Activated naive CD4-positive, alpha-beta T cell treated with anti-CD3 and anti-CD28 coated beads, Interleukin-2, amount 50 U/mL, for 16 hours (primary cell): ENCODE measurements at places on chromosomes 7 and 10.

- DNase-seq: no peak
These were observed 264.5 kb downstream of the PLXNA4 start for GRCh38 chr7:132311733-132312132.

GRCh38 chr10:990808-991207 is 2.6 kb downstream of the GTPBP4 start:
- DNase-seq: no peak

DNA sequence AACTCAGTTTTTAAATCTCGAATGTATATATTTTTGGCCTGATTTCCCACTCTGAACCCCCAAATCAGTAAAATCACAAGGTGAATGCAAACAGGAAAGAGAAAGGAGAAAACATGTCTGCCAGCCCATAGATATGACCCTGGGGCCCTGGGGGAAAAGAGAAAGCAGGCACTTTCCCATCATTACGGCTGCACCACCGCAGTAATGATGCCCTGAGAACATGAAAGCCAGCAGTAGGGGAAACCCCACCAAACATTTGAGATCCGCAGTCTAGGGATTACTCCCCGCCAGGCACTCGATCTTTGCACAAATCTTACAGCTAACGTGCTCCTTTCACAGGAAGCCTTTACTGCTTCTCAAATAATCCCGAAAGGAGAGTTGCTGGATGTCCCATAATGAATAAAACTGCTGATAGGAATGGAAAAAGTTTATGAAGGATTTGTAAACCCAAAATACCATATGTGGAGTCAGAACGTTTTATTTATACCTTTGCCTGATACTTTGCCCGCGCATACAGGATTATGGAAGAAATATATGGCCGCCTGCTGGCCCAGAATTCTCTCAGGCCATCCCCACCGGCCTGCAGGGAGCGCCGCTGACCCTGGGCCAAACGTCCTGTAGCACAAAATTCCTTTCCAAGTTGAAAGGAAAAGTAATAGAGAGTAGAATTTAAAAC is 180.0 kb upstream of the INHBA start:
- no peak for DNase-seq

DNA sequence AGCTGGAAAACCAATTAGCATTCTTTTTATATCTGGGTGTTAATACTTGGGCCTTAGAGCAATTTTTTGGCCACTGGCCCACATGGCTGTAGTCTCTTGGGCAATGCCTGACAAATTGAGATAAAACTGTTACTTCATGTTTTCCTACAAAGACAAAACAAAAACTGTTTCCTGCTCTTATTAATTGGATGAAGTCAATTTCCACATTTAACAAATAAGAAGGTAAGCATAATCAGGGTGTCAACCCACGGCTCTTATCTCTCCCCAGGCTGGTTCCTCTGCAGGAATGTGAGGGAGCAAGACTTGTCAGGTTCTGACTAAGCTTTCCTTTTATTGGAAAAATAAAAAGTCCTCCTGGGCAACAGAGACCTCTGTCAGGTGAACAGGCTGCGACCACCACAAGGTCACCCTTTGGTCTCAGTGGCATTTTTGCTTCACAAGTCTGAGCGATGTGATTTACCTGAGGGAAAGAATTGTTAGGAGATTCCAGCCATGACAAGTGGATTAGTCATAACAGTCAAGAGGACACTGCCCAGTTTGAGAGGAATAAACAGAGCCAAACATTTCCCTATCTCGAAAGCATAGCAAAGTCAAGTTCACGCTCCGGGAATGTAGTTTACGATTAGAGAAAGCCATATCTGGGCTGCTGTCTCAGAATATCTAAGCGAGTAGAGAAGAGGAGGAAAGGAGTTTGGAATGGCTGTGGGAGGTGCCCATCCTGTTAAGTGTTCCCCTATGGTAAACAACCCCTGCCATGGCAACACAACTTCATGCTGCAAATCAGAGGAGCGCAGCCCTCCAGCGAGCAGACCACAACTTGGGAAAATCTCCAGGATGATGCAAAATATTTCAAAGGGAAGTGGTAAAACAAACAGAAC is 144.4 kb downstream of the TES start:
- no peak for DNase-seq

- no peak for DNase-seq
These were observed 37.7 kb downstream of the CFAP58 start for GRCh38 chr10:104391150-104391968.

GRCh38 chr10:36313142-36313541 is 671.0 kb upstream of the FZD8 start:
- no peak for DNase-seq

GRCh38 chr7:24910551-24911212 is 69.3 kb downstream of the OSBPL3 start:
- no peak for DNase-seq

DNA sequence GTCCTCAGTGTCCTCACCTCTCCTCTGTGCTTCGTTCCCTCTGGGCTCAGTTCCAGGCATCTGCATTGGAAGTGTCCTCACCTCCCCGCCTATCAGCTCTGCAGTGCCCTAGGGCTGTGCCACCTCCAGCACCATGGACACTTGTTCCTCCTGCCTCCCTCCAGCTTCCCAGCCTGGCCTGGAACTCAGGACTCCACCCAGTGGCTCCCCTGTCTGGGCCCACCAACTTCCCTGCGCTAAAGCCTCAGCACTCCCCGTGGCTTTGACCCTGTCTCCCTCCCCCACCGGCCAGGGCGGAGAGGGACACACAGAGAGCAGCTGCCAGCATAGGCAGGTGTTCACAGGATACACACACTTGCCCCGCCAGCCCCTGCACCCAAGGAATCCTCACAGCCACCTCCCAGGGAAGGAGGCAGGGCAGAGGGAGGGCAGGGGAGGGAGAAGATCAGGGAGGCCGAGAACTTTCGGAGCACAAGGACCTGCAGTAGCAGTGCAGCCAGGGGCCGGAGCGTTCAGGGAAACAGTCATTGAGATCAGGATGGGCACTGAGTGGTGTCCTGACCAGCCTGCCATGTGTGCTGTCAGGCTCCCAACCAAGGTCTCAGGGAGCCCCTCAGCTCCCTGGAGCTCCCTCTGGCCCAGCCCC is 31.3 kb downstream of the ANXA8 start:
- no peak for DNase-seq

GRCh38 chr10:72058989-72059842 is 29.1 kb downstream of the SPOCK2 start:
- peak; percentile 52 for DNase-seq

DNA sequence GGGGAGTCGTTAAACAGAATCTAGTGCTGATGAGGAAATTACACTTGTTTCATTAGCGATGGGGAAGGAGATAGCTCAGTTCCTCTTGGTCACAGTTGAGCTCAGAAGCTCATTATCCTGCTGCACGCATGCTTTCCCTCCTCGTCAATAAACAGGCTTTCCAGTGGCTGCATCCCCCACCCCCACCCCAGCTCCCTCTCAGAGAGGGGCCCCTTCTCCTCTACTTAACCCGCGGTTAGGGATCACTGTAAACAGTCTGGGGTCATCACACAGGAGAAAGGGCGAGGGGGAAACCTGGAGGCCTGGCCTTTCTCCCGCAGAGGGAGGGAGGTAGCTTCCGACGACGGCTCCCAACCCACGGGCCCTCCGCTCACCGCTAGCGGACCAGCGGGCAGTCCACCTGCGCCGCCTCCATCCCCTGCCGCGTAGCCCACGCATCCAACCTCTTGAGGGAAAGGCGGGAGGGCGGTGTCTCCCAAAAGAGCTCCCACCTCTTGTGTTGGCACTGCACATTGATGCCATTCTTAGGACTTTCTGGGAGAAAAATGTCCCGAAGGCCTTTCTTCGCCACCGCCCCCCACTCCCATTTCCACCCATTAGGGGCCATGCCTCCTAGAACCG is 80.8 kb downstream of the PAX2 start:
- no peak for DNase-seq

GRCh38 chr7:120987280-120987679 is 1.2 kb upstream of the CPED1 start:
- DNase-seq: no peak

DNA sequence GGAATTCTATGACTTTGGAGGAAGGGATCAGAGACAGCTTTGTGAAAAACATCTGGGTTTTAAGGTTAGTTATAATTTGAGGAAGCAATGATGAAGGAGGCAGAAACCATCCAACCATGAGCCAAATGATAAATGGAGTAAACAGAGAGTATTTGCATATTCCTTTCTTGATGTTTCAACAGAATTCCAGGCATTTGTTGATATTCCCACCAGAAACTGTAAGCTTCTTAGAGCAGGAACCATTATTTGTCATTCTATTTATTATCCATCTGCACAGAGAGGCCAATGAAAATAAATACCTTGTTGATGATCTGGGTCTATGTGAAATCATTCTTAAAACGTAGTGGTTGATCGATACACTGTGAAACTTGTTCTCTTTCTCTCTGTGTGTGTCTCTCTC is 715.3 kb downstream of the INHBA start:
- no peak for DNase-seq

DNA sequence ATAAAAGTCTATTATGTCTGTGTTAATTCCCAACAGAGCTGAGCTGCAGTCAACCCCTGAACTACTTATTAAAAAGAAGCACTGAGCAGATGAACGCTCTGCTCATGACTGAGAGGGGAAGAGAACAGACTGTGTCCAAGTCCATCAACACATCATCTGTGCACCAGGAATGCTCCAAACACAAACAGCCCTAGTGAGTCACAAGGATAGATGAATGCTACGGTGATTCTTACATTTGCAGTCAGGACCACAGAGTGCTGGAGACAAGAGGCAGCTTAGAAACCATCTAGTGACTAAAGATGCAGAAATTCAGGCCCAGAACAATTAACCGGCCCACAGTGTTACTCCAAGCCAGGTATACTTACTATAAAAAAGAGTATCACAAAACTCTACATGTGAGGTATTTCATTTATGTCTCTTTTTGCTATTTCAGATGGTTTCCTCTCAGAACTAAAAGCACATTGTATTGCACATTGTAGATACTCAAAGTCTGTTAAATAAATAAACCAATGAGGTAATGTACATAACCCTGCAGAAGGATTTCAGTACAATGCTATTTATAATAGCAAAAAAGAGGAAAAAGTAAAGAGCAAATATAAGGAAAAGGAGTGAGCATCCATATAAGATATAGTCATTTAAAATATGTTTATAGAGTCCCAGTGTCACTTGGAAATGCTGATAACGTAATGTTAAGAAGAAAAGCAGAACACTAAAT is 159.2 kb downstream of the KCNMA1 start:
- DNase-seq: no peak

DNA sequence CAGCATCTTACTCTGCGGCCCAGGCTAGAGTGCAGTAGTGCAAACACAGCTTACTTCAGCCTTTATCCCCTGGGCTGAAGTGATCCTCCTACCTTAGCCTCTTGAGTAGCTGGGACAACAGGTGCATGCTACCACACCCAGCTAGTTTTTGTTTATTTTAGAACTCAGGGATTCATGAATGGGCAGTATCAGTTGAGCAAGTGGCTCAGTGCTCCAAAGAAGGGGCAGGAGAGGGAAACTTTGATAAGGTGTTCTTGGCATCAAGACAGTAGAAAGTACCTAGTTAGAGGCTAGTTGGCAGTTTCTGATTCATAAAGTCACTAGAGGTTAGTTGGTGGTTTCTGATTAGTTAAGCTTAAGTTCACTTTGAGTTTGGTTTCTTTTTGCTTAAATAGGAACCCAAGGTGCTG is 18.4 kb downstream of the TRIM24 start:
- no peak for DNase-seq

GRCh38 chr10:111498560-111498959 is 421.7 kb downstream of the ADRA2A start:
- DNase-seq: no peak

GRCh38 chr10:6024334-6024682 is 37.9 kb downstream of the IL2RA start:
- DNase-seq: no peak

- DNase-seq: no peak
These were observed 33.6 kb downstream of the WAC start for GRCh38 chr10:28566458-28567015.

DNA sequence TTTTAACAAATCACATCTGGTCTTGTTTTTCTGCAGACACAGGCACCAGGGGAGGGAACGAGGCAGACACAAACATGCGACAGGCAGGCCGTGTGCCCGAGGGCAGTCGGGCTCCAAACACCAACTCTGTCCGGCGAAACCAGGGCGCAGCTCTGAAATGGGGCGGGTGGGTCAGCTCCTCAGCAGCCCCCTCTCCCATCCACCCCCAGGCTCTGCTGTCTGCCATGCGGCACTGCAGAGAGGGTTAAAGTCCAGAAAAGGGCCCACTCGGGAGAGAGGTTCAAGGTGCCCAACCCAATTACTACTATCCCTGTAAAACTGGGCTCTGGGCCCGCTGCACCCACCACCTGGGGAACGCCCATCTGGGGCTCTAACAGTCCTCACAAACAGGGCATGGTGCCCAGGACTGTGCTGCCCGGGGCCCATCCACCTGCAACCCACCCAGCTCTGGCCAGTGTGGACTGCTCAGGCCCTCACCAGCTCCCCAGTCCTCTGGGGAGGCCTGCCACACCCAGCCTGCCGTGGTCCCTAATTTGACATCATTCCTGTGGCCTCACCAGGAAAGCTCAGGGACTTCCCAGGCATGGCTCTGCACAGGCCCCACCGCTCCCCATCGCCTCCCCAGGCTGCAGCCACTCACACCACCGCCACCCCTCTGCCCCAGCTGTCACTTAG is 18.7 kb downstream of the YKT6 start:
- no peak for DNase-seq

DNA sequence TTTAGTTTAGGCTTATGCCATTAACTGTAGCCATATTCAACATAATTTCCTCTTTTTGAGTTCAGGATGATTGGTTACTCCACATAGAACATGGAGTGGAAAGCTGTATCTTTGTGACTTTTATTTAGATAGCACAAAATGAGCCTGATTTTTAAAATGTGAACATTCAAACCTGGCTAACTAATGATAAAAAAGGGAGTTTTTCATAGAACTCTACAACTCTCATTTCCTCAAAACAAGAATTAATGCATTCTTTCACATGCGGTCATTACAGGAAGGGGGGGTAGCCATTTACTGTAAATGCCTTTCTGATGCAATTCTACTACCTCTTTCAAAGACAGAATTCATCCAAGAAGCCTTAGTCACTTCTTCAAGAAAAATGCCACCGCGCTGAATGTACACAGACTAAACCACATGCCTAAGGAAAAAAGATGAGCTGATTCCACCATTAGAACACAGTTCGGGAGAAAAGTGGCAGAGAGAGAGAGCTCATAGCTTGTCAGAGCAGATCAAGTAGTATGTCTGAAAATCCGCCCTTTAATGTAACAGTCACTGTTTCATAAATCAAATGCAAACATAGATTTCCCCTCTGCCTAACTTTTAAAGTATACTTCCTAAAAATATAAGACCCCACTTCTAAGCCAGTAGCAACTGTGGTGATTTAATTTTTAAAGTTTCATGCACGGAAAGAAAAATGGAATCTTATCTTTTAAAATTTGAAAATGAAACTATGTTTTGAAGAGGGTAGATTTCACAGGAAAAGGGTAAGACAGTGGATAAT is 226.4 kb upstream of the KLF14 start:
- peak; percentile 49 for DNase-seq

DNA sequence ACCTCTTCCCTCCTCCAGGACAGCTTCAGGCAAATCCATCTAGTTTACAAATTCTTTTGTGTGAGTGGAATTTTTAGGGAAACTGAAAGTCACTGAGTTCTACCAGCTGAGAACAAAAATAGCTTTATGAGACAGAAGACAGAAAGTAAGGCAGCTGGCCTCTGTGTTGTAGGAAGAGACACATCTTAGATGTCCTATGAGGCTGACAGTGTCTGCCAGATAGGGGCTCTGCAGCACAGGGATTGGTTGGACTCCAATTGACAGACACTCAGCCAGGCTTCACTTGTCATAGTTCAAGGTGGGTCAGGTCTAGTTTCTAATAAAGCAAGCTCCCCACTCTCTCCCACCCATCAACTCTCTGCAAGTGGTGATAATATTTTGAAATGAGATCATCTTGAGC is 574.9 kb downstream of the CCSER2 start:
- DNase-seq: no peak
